Stimulated activated naive B cell treated with anti-CD40 and anti-IgM and Interleukin-4, amounts not matched to agents 10 μg/mL and 1 μg/mL and 100 μg/mL, for 72 hours (primary cell): ENCODE measurements at places on chromosomes 6 and 20.

DNA sequence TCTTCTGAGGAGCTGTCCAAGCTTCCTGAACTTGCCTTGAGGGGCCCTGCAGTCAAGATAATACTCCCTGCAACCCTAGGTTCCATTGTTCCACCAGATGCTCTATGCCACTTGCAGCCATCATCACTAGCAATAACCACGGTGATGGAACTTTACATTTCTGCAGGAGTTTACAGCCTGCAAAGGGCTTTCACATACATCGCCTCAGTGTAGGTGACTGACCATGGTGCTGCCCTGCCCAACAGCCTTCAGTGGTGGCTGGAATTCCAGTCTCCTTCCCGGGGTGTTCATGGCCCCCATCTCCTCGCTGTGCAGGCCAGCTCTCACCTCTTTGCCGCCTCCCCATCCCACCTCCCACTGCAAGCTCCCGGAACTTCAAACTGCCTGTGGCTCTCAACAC, 225.5 kb upstream of the ECI2 start:
- DNase-seq: no peak

DNA sequence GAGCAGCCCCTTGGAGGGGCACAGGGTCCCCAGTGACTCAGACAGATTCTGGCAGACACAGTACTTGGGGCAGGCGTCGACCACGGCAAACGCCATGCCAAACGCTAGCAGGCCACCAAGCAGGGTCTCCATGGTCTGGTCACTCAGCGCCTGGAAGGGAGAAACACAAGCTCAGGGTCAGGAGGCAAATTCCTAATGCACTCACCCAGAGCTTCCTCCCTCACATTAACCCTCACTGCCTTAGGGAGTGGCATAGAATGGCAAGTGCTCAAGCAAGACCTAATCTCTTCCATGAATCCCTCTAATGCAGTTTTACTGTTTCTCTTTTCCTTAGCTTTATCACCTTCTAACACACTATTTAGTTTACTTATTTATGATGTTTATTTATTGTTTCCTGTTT, 154.2 kb downstream of the LRFN2 start:
- DNase-seq: no peak

GRCh38 chr6:32968093-32968866, at the start of gene BRD2:
Gene BRD2 (plus strand): TSS chr6:32968594. CDS start chr6:32972899, 4,305 bp downstream.
- peak; percentile 95 for DNase-seq

- no peak for DNase-seq
Observed at GRCh38 chr6:166472636-166473035, 89.9 kb upstream of the MPC1 start.

GRCh38 chr6:34795836-34796425, 4.0 kb downstream of the BLTP3A start:
- no peak for DNase-seq
